ENCODE measurements at places on chromosomes 6 and 20.

DNA sequence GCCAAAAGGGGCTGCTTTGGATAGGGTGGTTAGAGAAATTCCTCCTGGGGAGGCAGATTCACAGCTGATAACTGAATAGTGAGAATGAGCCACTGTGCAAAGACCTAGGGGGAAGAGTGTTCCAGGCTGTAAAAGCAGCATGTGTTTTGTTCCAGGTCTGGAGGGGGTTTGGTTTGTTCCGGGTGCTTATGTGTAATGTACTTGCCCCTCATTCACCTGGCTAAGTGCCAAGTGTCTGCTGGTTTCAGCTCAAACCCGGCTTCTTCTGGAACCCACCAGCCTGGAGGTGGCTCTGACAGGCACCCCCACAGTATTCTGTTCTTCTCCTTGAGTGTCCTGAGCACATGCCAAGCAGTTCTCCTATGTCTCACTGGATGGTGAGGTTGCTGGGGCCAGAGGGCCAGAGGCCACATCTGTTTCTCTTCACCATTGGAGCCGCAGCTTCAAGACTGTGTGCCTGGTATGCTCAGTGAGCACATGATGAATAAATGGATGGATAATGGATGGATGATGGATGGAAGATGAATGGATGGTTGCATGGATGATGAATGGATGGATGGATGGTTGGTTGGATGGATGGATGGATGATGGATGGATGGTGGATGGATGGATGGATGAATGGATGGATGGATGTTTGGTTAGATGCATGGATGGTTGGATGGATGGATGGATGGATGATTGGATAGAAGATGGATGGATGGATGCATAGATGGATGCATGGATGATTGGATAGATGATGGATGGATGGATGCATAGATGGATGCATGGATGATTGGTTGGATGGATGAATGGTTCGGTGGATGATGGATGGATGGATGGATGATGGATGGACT, 227.6 kb downstream of the BMP7 start:
- DNase-seq = no peak

DNA sequence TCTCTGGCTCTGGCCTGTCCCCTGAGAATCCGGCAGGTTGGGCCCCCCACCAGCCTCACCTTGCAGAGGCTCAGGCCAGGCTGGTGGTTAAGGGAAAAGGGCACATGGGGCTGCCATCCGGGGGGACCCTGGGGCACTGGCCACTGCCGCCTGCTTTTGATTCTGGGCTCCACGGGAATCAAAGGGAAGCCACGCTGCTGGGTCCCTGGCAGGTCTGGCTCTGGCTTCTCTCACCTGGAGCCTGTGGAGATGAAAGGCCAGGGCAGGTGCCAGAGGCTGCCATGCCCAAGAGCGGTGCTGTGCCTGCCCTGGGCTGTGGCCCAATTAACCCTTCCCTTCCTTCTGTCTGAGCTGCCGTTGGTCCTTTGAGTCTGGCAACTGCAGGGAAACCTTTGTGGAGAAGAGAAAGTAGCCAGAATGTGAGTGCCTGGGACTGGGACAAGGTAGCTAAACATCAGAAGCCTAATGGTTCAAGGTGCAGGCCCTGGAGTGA, 9.4 kb upstream of the CDH22 start:
- DNase-seq = no peak

DNA sequence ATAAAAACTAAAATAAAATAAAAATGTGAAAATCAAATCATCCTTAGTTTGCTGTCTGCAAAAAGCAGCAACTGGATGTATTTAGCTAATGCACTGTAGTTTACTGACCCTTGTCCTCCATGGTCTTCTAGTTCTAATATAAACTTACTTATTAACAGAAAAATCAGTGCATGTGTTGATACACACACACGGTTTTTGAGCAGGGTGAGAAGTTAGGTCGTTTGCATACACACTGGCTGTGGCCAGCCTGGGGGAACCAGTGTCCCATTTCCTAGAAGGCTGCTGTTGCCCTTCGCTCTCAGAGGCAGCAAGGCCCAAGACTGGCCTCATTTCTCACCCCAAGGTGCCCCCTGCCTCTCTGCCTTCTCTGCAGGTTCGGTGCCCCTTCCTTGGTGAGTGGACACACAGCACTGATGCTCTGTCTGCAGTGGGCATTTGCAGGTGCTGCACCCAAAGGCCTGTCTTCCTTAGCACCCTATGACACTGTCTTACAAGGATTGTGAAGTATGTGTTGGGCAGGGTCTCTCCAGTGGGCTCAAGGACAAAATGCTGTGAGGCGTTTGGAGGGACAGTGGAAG, 168.5 kb downstream of the SCP2D1 start:
- DNase-seq = no peak

- DNase-seq = no peak
Measured at GRCh38 chr6:100987556-100987955, 106.4 kb upstream of the ASCC3 start.

DNA sequence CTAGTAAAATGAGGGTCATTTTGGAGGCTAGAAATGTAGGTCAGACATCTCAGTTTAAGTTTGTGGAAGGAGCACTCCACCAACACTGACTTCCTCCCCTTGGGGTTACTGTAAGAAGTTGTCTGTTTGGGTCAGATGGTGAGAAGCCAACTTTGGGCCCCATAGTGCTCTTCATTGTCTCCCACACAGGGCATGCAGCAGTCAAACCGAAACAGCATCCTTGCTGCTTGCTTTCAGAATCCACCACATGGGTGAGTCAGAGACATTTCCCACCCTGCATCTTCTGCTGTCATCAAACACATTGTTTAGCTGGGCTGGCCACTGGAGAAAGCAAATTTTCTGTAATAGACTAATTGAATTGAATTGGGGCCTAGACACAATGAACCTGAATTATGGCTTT, 16.8 kb downstream of the IL17F start:
- DNase-seq = no peak

GRCh38 chr6:47300417-47300816, 9.3 kb downstream of the TNFRSF21 start:
- no peak for DNase-seq

DNA sequence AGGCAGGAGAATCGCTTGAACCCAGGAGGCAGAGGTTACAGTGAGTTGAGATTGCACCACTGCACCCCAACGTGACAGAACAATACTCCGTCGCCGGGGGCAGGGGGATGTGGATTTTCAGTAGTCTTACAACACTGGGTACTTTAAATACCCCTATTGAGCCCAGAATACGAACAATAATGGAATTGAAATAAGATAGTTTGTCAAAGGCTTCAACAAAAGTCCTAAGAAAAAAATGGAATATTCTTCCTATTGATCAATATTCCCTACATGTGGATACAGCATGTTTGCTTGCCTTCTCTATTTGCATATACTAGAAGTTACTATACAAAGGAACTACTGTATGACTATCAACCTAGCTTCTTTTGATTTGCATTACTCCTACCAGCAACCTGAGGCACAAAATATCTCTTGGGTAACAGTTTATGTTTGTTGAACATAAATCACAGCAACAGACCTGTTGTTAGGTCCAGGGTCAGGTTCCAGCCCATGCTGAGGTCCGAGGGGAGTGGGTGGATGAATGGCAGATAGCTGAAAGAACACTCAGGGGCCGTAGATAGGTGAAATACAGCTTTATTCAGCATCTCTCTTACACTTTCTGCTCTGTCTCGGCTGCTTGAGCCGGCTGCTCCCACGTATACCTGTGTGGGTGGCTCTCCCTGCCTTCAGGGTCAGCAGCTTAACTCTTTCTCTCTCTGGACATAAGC, 23.8 kb downstream of the MAN1A1 start:
- DNase-seq = no peak

DNA sequence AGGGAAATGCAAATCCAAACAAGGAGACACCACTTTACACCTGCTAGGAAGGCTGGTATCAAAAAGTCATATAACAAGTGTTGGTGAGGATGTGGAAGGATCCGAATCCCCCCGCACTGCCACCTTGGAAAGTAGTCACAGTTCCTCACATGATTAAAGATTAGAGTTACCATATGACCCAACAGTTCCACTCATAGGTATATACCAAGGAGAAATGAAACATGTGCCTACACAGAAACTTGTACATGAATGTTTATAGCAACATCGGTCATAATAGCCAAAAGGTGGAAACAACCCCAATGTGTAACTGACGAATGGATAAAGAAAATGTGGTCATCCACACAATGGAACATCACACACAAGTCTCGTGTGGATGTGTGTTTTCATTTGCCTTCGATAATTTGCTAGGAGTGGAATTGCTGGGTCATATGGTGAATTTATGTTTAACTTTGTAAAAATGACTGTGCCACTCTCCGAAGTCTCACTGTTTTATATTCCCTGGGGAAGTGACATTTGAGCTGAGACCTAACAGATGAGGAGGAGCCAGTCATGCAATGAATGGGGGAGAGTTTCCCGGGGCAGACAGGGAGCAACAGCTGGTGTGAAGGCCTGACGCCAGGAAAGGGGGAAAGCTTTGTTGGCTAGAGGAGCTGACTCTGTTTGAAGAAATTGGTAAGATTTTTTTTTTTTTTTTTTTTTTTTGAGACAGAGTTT, 125.9 kb upstream of the MLN start:
- DNase-seq = no peak

- DNase-seq = no peak
Measured at GRCh38 chr20:44586289-44586911, 4.0 kb downstream of the PKIG start.

GRCh38 chr6:108009894-108010293, 51.9 kb upstream of the SEC63 start:
- DNase-seq = no peak

- DNase-seq = no peak
Measured at GRCh38 chr20:14434384-14435136, 97.1 kb upstream of the FLRT3 start.

Data from left lobe of liver (tissue), 2 donors.